ENCODE measurements at places on chromosomes 6 and 20.
A peak's percentile ranks its signal among the peaks of the same experiment; 100 is the strongest.

GRCh38 chr20:11048739-11049138 lies 374.9 kb upstream of the JAG1 start:
- DNase-seq: no peak

- no peak for DNase-seq
Measured at GRCh38 chr6:40762981-40763380, 175.8 kb upstream of the LRFN2 start.

GRCh38 chr20:40463171-40463570 lies 225.9 kb downstream of the MAFB start:
- DNase-seq: peak; percentile 55

- no peak for DNase-seq
Measured at GRCh38 chr20:57450419-57450818, 59.2 kb downstream of the RBM38 start.

DNA sequence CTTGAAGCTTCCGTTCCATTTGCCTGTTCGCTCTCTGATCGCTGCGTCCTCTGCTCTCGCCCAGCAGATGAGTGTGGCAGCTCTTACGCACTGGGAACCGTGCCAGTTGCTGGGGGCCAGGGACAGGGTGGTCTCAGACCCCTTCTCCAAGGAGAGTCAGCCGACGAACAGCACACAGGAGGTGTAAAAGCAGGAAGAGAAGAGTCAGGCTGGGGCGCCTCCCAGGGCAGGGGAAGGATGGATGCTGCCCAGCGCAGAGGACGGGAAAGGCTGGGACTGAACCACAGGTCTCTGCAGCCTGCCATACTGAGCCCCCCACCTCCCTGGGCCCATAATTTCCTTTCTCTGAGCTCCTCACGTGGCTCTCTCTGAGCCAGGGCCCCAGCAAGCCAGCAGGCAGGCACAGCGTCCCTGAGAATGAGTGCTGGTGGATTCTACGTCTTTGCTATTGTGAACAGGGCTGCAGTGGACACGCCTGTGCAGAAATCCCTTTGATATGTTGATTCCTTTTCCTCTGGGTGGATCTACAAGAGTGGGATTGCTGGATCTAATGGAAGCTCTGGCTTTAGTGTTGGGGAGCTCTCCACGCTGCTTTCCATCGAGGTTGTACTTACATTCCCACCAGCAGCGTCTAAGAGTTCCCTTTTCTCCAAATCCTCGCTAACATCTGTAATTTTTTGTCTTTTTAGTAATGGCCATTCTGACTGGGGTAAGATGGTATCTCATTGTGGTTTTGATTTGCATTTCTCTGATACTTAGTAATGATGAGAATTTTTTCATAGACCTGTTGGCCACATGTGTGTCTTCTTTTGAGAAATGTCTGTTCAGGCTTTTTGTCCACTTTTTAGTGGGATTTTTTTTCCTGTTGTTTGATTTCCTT lies 104.1 kb downstream of the PSMB1 start:
- DNase-seq: no peak

All from NCI-H1417 (cell line).